ENCODE measurements at places on chromosomes 7 and 10.

- no peak for DNase-seq
These were observed 62.7 kb downstream of the VTI1A start for GRCh38 chr10:112509558-112510291.

DNA sequence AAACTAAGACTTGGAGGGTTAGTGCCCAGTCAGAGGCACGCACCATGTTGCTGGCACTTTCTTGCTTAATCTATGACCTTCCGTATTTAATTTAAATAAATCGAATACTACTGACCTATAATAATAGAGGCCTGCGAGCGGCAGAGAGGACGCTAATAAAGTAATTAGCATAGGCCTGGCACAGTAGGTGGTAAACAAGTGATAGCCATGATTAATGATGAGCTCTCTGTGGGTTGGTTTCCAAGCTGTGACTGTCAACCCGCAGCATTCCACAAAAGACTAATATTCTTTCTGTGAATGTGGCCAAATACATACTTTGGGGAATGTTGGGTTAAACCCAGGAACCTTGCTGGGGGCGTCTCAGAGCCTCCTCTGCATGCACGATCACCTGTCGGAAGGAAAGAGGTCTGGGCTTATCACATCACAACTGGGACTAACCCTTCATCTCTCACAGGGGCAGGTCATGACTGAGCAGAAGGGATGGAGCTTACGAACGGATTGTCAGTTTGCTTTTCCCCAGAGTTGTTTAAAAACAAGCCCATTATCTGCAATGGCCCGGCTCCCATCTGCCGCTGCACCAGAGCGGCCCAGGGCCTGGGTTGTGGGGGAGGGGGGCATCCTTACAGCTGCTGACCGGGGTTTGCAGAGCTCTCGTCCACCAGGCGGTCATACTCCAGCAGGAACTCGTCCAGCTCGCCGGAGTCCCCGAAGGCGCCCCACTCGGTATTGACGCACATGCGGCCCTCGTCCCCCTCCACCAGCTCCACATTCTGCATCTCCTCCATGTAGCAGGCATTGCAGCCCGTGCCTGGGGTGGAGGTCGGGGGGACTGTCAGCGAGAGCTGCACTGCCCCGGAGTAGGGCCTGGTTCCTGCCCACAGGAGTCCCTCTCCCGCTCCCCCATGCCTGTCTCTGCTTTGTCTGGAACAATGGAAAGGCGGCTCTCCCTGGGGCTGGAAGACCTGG is 6.2 kb upstream of the MYL7 start:
- peak; percentile 45 for DNase-seq

- no peak for DNase-seq
These were observed 193.1 kb downstream of the EBF3 start for GRCh38 chr10:129771024-129771423.

- DNase-seq: no peak
These were observed 24.5 kb upstream of the ZNF488 start for GRCh38 chr10:47408606-47409005.

GRCh38 chr7:48245751-48246472 is 74.7 kb downstream of the ABCA13 start:
- DNase-seq: no peak

Measured in large intestine (tissue), 12 donors.